ENCODE measurements at places on chromosomes 5 and 9.
A peak's percentile ranks its signal among the peaks of the same experiment; 100 is the strongest.

DNA sequence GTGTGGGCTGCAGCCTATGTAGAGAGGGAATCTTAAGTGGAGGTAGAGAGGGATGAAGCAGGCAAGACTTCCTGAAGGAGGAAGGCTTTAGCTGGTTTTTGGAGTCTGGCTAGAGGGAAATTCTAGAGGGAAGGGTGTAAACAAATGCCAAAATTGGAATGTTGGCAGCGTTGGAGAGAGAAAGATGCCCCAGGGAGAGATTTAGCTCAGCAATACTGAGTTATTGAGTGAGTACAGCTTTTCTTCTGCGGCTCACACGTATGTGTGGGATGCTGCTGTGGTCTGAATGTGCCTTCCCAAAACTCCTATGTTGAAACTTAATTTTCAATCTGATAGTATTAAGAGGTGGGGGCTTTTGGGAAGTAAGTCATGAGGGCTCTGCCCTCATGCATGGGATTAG is 24.5 kb upstream of the GLRA1 start:
- DNase-seq = no peak

DNA sequence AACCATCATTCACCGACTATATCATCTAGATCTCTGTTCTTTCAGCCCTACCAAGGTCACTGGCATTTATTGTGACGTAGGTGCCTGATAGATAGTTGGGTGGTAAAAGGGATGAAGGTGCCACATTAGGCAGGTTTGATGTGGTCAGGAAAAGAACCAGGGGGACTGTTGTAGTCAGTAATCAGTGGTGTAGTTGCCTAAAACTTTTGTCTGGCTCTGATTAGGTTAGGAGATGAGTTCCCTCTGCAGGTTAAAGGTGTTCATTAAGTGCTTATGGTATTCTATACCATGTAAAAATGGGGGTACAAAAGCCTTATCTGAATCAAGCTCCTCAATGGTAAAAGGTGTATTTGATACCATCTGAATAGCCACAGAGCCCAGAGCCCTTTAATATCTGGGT is 55.6 kb downstream of the KCNN2 start:
- no peak for DNase-seq

DNA sequence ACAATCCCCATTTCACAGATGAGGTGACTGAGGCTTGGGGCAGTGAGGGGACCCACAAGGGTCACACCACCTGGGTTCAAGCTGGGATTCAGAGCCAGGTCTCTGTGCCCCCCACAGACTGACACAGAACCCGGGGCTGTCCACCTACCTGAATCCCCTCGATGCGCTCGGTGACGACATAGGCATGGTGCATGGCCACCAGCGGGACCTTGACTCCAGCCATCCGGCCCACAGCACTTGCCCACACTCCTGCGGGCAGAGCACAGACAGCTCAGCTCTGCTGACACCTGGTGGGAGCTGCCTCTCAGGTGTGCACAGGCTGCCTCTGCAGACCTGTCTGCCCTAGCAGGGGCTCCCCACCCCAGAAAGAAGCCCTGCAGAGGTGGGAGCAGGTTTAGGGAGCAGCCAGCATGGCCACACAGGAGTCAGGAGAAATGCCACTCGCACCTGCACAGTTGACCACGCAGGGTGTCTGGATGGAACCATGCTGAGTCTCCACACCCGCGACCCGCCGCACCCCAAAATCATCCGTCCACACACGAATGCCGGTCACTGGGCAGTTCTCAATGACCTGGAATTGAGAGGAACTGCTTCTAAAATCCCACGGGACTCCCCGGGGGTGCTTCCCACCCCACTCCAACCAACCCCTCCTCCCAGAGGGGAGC is 8.4 kb downstream of the SARDH start:
- DNase-seq = no peak

DNA sequence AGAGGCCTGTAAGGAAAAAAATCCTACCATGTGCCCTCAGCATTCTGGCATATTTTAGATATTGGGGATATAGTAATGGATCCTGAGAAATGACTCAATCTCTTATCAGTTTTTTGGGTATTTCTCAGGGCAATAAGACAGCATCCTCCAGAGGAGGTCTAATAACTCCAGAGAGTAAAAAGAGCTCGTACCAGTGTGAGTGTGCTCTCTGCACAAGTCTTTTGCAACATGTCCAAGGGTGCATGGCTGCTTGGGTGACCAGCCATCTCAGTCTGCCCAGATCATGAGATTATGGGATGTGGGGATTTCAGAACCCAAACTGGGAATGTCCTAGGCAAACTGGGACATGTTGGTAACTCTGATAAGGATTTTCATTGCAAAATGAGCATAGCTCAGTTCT is 15.3 kb downstream of the ASPN start:
- DNase-seq = no peak

- no peak for DNase-seq
Observed at GRCh38 chr9:99319048-99319447, 97.0 kb downstream of the SEC61B start.

GRCh38 chr5:42940853-42941252 is 99.3 kb downstream of the ANXA2R start:
- no peak for DNase-seq

DNA sequence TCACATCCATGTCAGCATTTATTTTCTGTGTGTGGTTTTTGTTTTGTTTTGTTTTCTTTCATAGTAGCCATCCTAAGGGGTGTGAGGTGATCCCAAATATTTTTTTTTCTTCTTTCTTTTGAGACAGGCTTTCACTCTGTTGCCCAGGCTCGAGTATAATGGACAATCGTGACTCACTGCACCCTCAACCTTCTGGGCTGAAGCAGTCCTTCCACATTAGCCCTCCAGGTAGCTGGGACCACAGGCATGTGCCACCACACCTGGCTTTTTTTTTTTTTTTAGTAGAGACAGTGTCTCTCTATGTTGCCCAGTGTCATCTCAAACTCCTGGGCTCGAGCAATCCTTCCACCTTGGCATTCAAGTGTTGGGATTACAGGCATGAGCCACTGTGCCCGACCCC is 59.1 kb downstream of the CDC42SE2 start:
- no peak for DNase-seq

- DNase-seq = no peak
Observed at GRCh38 chr9:68552700-68553476, 12.2 kb upstream of the TMEM252 start.

DNA sequence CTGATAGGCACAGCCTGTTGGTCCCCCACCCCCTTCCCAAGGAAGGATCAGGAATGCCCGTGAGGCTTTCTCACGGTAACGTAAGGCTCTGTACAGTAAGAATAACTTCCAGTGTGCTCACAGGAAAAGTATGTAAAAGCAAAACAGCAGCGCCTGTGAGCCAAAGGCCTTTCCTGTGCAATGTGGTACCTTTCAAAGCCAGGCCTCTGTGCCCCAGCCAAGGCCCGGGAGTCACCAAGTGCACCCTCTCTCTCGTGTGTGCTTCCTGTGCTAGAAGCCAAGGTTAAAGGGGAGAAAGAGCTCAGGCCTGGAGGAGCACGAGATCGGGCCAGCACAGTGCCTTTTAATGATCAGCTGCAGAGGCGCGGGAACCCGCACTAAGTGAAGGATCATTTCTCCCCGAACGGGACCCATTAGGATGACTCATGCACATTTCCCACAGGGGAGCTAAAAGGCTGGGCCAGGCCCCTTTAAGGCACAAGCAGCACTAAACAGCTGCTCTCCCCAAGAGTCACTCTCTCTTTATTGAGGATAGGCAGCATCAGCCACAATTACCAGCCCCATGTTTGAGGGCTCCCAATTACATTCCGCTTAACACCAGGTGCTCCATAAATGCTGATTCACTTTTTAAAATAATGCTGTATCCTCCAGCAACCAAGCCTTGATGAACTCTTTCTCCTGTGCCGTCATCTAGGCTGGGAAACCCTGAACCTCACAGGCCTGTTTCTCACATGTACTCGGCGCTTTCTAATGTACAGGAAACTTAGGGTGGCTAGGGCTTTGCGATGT is 42.8 kb downstream of the SHB start:
- DNase-seq = peak; percentile 79

GRCh38 chr5:32785611-32786254 is 74.6 kb downstream of the NPR3 start:
- peak; percentile 66 for DNase-seq

GRCh38 chr5:68283766-68284165 is 68.2 kb downstream of the PIK3R1 start:
- DNase-seq = no peak

DNA sequence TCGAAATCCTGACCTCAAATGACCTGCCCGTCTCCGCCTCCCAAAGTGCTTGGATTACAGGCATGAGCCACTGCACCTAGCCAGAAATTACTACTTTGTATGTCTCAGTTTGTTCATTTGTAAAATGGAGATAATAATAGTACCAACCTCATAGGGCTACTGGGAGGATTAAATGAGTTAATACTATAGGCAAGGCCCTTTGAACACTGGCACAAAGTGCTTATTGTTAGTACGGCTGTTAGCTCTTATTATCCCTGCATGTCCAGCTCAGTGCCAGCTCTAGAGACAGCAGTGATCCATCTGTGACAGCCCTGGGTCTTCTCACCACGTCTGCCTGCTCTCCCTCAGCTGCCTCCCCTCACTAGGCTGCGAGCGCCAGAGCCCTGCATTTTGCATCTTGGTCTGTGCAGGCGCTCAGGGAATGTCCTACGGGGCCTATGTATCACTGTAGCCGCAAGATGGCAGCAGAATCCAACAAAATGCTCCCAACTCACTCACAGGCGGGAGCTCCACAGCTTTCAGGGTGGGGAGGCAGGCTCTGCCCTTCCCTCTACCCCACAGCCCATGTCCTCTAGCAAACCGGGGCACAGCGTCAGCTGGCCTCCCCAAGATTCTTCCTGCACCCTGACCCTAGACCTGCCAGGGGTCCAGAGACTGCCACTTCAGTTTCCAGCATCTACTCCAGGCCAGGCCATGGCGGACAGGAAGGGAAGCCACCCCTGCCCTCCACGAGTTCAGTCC is 17.7 kb upstream of the AKNA start:
- peak; percentile 31 for DNase-seq

DNA sequence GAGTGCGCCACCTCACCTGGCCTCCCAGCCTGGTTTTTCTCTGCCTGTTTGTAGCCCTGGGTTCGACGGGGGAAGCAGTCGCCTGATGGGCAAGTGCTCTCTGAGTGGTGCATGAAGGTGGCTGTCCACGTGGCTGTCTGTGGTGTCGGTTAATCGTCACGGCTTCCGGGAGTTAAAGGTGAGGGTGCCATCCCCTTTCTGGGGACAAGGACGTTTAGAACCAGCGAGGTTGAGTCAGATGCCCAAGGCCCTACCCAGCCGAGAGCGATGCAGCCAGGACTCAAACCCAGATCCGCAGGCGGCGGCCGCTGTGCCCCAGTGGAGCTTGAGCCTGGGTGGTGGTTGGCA is 47.7 kb downstream of the RXRA start:
- no peak for DNase-seq

- DNase-seq = no peak
Observed at GRCh38 chr9:132249123-132249522, 87.3 kb downstream of the NTNG2 start.

GRCh38 chr5:136155761-136156160 is 23.1 kb downstream of the SMAD5 start:
- no peak for DNase-seq

DNA sequence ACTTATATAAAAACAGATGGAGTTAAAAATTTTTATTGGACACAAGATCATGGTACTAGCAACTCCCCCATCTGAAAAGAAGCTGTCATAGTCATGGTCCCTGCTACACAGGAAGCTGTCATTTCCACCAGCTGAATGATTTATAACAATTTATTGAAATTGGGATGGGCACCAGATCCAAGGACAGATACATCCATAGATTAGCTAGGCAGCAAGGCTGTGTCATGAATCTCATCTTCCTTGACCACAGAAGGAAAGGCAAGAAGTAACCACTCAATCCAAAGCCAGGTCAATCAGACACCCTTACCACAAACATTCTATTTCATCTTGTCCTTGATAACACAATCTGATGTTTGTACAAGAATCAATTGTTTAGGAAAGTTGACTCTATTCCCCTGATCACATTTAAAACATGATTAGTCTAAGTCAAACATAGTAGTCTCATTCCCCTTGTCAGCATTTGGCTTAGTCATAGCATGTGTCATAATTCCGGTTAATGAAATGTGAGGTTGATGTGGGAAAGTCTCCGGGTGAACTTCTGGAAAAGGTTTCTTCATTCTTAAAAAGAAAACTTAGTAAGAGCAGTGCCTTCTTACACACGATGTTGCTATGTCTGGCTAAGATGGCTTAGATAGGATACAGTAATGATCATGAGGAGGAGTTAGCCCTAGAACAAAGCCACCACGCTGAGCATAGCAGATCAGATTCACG is 462.6 kb upstream of the PAPPA start:
- peak; percentile 98 for DNase-seq

DNA sequence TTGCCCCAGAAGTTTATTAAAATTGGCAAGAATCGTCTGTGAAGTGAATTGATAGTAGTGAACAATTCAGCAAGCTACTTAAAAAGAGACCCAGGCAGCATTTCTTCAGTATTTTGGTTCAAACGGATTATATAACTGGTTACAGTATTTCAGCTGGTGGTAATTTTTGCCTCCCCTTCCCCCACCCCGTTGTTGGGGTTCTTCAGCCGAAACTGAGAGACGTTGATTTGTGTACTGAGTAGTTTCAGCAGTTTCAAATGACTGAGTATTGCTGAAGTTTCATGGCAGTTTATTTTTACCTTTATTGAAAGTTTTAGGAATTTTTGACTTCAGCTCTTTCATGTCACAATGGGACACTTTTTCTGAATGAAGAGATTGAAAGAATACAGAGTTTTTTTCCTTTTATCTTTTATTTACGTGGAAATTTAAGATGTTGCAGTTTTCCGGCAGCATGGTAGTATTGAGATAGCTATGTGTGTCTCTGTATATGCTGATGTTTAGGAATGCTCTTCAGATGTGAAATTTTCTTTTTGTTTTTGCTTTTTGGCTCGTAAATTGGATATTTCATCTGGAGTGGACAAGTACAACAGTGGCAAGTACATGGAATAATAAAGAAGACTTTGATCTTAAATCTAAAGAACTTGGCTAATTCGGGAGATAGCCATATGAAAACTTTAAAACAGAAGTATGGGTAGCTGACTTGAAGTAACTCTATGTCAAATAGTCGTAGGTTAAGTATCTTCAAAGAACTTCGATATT is 1.9 kb downstream of the GPBP1 start:
- DNase-seq = no peak

- DNase-seq = peak; percentile 64
Observed at GRCh38 chr5:16540421-16540820, 74.8 kb upstream of the ZNF622 start.

DNA sequence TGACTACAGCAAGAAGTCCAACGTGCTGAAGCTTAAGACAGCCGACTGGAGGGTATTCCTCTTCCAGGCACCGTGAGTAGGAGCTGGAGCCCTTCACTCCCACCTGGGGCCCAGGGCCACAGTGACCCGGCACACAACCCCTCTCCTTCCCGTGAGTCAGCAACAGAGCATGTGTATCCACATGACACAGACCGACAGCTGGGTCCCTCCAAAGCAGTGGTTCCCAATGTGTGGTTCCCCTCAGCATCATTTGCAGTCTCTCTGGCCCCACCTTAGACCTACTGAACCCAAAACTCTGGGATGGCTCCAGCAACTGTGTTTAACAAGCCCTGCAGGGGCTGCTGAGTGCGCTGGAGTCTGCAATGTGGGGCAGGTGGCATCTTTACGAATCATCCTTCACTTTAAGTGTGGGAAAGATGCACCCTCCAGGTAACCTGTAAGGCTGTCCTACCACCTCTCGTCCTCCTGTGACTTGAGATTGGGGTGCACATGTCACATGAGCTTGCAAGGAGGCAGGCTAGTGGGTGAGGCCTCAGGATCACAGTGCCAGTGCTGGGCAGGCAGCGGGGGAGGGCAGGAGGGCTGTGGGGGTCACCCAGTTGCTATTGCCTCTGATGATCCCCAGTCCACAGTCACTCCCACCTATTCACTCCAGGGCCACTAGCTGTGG is 42.2 kb downstream of the PSD2 start:
- DNase-seq = no peak

Measured in AG09309 (cell line).